Fibroblast of the aortic adventitia (primary cell): ENCODE measurements at places on chromosomes 6 and 20.

DNA sequence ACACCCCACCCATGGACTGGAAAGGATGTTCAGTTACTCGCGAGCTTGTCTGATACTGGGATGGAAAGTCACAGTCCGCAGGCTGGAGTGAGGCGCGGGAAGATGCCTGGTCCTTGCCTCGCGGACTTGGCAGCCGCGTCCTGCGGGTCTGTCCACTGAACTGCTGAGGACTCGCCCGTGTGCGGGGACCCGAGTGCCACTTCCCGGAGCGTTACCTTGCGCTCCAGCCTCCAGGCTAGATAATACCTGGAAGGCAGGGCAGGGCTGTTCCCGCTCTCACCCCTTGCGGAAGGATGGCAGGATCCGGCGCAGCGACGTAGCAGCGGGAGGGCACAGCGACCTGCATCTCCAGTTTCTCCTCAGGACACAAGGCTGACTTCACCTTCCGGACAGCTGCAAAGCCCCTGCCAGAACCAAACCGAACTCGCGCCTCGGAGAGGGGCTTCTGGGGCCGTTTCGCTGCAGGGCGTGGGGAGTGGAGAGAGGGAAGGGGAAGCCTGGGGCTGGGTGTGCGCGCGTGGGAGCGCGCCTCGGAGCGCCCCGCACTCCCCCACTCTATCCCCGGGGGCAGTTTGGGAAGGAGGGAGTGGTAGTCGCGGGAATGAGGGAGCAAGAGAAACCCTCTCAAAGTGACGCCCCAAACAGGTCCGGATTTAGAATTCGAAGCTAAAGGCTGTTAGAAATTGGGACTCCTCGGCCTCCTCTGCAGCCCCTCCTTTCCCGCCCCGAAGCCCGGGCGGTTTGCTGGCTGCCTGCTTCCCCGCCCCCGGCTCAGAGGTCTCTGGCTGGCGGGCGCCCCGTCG is at the start of gene KCNQ5:
KCNQ5 (plus strand) TSS at position 774 of the 803 bp plus-strand sequence.
- peak; percentile 24 for DNase-seq

DNA sequence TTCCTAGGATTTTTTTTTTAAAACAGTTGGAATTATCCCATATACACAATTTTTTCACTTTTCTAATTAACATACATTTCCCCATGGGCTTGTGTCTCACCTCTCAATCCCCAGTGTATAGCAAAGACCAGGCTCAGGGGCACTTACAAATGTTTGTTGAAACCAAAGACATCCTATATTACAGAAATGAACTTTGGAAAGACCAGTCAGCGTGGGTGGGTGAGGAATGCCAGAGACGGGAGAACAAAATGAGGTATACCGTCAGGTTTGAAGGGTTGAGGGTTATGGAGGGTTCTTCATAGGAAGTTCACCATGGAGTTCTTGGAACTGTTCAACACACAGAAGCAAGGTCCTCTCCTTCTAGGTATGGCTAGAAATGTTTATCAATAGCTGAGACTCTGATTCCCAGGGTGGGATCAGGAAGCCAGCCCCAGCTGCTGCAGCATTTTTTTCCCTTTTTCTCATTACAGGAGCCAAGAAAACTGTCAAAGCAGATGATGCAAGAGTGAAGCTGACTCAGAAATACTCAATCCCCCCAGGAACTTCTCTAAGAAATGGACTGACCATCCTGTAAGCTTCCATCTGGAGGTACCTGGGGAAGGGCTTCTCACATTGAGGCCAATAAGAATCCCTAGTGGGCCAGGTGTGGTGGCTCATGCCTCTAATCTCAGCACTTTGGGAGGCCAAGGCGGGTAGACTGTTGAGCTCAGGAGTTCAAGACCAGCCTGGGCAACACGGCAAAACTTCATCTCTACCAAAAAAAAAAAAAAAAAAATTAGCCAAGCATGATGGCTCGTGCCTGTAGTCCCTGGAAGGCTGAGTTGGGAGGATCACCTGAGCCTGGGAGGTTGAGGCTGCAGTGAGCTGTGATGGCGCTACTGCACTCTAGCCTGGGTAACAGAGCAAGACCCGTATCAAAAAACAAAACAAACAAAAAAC is 15.9 kb upstream of the TBC1D20 start:
- DNase-seq, result peak; percentile 90

GRCh38 chr6:116444092-116444491 is 17.1 kb upstream of the CALHM6 start:
- peak; percentile 69 for DNase-seq

DNA sequence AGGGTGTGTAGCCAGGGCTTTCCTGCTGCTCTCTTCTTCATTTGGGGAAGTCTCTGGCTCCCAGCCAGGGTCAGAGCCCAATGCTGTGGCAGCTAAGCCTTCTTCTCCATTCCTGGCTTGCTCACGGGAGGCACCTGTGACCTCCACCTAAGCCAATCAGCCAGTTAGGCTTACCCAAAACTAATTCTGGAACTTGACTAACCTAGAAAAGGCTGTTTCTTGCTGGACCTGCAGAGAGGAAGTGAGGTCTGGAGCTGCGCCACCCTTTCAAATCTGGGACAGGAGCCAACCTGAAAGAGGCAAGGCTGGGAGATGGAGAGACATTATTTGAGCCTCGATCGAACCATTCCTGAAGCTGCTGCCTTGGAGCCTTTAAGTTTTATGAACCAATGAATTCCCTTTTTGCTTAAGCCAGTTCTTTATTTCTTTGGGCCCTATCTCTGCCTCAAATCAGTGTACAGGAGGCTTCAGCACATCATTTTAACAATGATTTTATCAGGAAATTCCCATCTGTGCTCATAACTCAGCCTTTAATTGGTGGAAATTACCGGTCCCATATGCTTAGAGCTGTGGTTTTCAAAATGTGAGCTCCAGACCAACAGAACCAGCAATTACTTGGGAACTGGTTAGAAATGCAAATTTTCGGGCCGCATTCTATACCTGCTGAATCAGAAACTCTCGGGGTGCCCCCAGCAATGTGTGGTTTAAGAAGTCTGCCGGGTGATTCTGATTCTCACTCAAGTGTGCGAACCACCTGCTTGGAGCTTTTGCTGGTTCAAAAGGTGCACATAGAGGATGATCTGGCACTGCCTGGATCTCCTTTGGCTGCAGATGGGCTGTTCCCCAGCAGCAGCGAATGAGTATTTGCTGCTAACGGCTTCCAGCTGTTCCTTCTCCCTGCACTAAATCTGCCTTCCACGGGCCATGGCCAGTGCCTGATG is 97.4 kb upstream of the RNF24 start:
- DNase-seq, result peak; percentile 76

GRCh38 chr6:132231121-132231884 is 170.0 kb downstream of the MOXD1 start:
- no peak for DNase-seq

DNA sequence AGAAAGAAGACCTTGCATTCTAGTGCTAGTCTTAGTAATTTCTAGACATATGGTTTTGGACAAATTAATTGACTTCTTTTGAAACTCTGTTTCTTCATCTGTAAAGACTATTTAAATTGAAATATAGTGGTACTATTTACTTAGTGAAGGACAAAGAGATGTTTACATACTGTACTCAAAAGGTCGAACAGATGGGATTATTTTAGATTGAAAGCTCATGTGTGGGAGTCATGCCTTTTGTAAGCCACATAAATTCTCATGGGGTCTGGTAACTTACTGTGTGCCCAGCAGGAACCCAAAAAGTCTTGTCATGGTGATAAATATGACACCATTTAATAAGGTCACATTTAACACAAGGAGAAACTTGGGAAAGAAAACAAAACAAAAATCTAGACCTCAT is 368.2 kb upstream of the CITED2 start:
- no peak for DNase-seq

- DNase-seq, result peak; percentile 75
Observed at GRCh38 chr6:106608080-106608668, 21.1 kb downstream of the RTN4IP1 start.
